Spinal cord (tissue), 10 donors: ENCODE measurements at places on chromosomes 5 and 9. TPM values are rescaled to one million over a fixed set of nuclear protein-coding genes. Genes with fewer than 3 reads are reported as not detected.

DNA sequence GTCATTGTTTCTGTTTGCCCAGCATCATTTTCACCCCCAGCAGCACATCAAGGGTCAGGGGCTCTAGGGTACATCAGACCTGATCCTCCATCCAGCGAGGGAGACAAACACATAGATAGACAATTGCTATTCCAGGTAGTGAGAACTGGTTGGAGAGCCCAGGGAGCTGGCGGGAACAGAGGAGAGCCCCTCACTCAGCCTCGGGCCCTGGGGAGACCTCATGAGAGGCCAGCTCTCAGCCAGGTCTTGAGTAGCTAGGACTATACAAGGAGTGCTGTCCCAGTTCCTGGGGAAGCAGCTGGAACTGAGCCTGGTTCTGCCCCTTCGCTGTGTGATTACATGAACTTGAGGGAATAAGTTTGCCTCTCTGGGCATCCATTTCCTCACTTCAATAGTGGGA, 80.3 kb downstream of the HRH2 start:
- no peaks in the 10 kb centered on the region for H3K36me3 ChIP-seq
- no peak overlapping the region for H3K27ac ChIP-seq
- no peaks in the 10 kb centered on the region for H3K27me3 ChIP-seq

- H3K4me3 ChIP-seq: no peak overlapping the region
- H3K27ac ChIP-seq: no peak overlapping the region
- no peak for DNase-seq
- no peaks in the 10 kb centered on the region for H3K4me1 ChIP-seq
- H3K27me3 ChIP-seq: no peaks in the 10 kb centered on the region
Measured at GRCh38 chr5:87340716-87341115, 72.0 kb downstream of the CCNH start.

- H3K36me3 ChIP-seq: no peaks in the 10 kb centered on the region
- no peak overlapping the region for H3K27ac ChIP-seq
- peaks cover 8% of the 10 kb centered on the region for H3K4me1 ChIP-seq
- no peak for DNase-seq
Measured at GRCh38 chr9:36492865-36493264, 79.8 kb upstream of the MELK start.

DNA sequence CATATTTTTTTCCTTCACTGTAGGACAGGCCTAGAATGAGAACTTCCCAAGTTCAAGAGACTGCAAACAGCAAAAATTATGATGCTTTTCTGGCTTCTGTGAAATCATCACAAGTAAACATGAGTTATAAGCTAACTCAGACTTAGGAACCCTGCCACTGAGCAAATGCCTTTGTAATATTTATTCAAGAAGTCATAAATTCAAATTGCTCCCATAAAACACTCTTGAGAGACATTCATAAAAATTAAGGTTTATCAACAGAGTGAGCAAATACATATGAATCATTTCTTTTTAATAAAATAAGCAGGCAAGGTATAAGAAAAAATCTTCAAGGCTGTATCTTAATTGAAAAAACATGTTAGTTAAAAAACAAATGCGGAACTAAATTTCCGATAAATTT, 124.2 kb downstream of the GNA14 start:
- H3K36me3 ChIP-seq: no peaks in the 10 kb centered on the region
- H3K27me3 ChIP-seq: no peaks in the 10 kb centered on the region
- no peak for DNase-seq
- H3K4me1 ChIP-seq: peaks cover 9% of the 10 kb centered on the region
- H3K4me3 ChIP-seq: no peak overlapping the region

GRCh38 chr5:160379511-160379910, 9.1 kb upstream of the C1QTNF2 start:
- H3K27ac ChIP-seq: no peak overlapping the region
- H3K4me1 ChIP-seq: no peaks in the 10 kb centered on the region
- H3K4me3 ChIP-seq: no peak overlapping the region
- DNase-seq: no peak

DNA sequence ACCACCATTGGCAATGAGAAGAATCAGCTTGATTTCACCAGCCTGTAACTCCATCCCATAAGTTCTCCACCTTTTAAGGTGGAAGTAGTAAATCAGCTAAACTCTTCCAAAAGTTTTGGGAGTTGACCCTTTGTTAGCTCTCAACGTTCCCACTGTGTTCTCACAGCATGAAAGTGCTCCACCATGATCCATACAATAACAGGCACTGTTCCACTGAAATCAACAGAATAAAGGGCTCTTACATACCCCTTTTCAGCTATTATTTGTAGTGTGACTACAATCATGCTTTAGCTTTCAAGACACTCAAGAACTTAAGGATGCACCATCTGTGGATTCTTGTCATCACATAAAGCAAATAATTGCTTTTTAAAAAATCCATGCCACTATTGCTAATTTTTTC, 81.6 kb downstream of the PPP2R2B start:
- no peak for DNase-seq
- H3K4me1 ChIP-seq: peaks cover 4% of the 10 kb centered on the region
- H3K36me3 ChIP-seq: no peaks in the 10 kb centered on the region
- H3K27ac ChIP-seq: no peak overlapping the region
- no peak overlapping the region for H3K4me3 ChIP-seq

The ZNF483 gene
- 6.7 TPM for polyA plus RNA-seq

The RNF183 gene
- 0.12 TPM for polyA plus RNA-seq
